Stimulated activated CD4-positive, alpha-beta T cell treated with anti-CD3 and anti-CD28 coated beads, Interleukin-2, amount 100 ng/mL, for 24 hours (primary cell): ENCODE measurements at places on chromosomes 5 and 9.
A peak's percentile ranks its signal among the peaks of the same experiment; 100 is the strongest.

- no peak for DNase-seq
Observed at GRCh38 chr5:173011566-173011965, 28.0 kb downstream of the ATP6V0E1 start.

GRCh38 chr5:26942481-26942880 is 95.9 kb downstream of the CDH9 start:
- DNase-seq: no peak

DNA sequence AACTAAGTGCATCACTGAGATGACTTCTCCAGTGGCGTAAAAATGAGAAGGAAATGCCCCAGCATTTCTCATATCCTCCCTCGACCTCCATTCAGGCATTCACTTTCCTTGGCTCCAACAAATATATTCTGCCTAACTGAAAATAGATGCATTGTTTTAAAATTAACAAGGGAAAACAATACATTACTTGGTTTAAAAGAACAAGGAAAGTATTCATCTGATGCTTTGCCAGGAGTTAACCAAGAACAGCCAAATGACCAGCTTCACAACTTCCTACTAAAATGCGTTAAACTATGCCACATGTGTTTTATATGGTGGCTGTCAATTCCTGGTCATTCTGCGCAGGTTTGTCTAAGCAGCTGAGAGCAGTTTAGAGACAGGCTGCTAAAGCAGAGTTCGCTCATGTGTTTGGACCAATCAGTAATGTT is 121.4 kb downstream of the GNAQ start:
- DNase-seq: no peak

DNA sequence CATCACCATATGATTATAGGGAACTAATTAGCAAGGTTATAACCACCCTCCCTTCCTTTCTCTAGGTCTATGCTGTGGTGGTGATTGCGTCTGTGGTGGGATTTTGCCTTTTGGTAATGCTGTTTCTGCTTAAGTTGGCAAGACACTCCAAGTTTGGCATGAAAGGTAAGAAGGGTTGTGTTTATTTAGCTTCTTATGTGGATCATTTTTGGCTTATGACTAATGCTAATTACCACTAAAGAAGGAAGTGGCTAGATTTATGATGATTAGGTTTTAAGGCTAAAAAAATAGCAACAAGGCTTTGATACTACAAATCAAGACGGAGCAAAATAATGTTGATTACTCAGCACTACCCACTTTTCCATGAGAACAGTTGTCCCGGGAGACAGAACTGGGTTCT is 82.4 kb downstream of the NTRK2 start:
- no peak for DNase-seq

- no peak for DNase-seq
Observed at GRCh38 chr5:123928401-123928800, 416.4 kb downstream of the CSNK1G3 start.

- DNase-seq: no peak
Observed at GRCh38 chr5:172846249-172846648, 12.2 kb downstream of the ERGIC1 start.

GRCh38 chr9:76004526-76004925 is 114.1 kb downstream of the PCSK5 start:
- no peak for DNase-seq

DNA sequence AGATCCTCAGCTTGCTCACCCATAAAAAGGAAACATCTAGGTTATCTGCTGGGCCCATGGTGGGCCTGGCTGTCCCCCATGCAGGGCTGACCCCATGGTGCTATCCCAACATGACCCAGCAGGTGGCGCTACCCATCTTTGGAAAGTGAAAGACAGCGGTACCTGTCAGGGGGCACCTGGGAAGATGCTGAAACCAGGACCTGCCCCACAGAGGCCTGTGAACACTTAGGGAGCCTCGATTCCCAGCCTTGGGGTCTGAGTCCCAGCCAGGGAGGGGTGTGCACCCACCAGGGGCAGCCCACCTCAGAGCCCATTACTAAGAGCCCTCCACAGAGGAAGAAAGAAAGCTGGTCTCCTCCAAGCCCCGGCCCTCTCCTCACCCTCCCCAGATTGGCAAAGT is 46.6 kb upstream of the IPPK start:
- DNase-seq: peak; percentile 89

GRCh38 chr9:132989414-132989996 is 11.0 kb downstream of the GFI1B start:
- no peak for DNase-seq

GRCh38 chr9:135502873-135503321 is 2.4 kb downstream of the MRPS2 start:
- no peak for DNase-seq

- DNase-seq: no peak
Observed at GRCh38 chr5:135713161-135713915, 121.1 kb upstream of the SLC25A48 start.

- DNase-seq: no peak
Observed at GRCh38 chr5:103005276-103005675, 114.7 kb downstream of the GIN1 start.

DNA sequence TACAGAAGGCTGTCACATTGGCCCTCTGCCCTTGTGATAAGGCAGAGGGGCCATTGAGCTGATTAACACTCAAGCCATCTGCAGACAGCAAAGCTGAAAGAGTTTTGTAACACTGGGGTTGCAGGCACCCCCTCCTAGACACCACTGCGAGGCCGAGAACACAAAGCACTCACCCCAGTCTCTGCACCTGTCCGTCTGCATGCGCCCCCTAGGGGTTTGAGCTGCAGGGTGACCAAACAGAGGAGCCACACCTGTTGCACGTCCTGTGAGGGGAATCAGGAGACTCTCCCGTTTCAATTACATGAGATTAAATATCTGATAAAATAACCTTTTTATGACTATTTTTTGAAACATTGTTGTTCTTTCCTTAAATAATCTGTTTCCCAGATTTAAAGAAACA is 1180.4 kb downstream of the CDH9 start:
- no peak for DNase-seq

- DNase-seq: no peak
Observed at GRCh38 chr9:77022783-77023440, 3.5 kb downstream of the FOXB2 start.

GRCh38 chr9:28127101-28127500 is 553.8 kb upstream of the C9orf72 start:
- DNase-seq: no peak

DNA sequence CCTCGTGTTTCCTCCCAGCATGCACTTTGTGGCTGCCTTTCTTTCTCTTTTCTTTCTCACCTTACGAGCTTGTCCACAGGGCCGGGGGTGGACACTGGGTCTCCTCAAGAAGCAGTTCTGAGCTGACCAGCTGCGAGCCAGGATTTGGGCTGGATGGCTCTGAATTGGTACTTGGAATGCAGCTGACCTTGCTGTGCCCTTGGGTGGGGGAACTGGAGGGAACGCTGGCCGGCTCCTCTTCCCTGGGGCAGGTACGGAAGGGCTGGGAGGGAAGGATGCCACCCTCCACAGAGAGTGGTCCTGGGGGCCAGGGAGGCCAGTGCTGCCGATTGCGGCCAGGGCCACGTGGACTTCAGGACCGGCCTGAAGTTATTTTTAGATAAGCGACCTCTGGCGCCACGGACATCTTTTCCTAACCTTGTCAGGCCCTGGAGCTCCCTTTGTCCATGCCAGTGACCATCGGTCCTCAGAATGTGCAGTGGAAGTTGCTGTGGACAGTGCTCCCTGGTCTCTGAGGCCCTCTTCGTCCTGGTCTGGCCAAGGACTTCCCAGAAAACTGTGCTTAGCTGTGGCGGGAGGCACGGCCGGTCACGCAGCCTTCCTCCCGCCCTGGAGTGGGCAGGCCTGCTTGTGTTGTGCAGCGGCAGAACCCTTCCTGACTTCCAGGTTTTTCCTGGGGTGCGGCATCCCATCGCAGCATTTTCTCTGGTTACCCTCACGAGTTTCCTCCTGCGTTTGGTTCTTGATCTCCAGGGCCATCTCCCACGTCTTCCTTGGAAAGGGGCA is 13.5 kb upstream of the AHRR start:
- DNase-seq: no peak

DNA sequence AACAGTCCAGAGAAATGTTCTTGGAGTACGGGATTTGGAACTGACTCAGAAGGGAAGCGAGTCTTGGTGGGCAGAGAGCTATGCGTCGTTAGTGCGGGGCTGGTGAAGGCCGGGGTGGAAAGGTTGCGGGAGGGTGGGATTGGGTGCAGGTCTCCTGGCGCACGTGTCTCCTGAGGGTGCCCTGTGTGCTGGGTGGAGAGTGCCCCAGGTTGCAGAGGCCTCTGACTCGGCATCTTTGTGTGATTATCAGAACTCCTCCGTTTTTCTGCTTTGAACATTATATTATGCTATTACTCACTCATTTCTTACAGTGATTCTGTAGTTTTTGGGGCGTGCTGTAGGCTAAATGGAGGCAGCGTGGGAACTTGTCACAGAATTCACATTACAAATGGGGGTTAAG is 11.4 kb downstream of the CEP72 start:
- DNase-seq: no peak

DNA sequence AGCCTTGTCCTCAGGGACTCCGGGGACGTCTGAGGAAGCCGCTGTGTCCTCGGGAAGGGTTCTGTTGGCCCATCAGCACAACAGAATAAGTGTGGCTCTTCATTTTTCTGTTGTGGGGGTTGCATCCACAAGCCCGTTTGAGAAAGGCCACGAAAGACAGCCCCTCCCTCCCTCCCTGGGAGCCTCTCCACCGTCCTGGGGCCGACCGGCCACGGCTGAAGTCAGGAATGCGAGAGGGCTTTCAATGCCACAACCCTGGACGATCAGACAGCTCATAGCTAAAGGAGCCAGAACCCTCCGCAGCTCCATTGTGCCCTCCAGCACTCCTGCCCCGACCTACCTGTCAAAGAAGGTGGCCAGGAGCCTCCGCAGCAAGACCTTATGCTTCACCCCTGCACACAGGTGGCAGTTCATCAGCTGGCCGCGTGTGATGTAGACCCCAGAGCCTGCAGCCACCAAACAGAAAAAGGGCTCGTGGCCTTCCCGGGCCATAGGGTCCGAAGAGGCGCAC is 52.4 kb upstream of the UBAC1 start:
- DNase-seq: no peak

DNA sequence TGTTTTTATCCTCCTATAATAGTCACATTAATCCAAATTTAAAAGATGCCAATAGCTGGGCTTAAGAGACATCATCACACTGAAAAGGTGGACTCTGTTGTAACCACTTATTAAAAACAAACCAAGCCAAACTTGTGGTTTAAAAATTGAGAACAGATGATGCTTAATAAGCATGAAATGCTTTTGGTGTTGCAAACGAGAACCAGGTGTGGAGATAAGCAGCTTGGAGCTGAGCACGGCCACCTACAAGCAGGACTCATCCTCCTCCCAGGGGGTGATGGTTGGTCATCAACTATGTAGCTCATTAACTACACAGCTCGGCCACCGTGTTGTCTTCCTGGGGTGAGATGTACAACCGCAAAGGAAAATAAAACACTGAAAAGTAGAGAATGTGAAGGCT is 154.4 kb downstream of the NPR3 start:
- DNase-seq: no peak

DNA sequence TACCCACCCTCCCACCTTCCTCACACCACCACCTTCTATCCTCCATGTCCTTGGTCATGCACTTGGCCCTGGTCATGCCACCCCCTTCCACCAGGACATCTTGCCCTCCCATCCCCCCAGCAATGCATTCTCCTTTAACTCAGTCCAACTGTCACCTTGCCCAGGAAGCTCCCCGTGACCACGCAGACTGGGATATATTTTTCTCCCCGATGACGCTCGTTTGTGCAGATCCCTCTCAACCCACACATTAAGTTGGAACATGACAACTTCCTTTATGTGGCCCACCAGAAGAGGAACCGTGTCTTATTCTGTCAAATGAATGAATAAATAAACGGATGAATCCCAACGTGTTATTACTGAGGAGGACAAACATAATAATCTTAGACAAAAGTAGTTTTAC is 82.8 kb upstream of the TAS2R1 start:
- DNase-seq: no peak

DNA sequence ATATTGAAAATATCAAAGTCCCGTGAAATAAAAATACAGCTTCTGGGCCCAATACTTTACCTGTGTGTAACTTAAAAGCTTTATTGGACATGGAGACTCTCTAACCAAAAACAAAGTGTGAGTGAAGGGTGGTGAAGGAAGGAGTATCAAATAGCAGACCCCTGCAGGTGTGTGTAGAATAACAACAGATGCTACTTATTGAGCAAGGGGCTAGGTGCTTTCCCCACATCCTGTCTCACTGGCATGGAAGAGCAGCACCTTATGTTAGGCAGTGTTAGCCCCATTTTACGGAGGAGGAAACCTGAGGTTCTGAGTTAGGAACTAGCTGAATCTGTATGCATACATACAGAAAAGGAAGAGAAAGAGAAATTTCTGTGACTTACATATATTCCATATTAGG is 21.8 kb downstream of the SLIT3 start:
- no peak for DNase-seq

DNA sequence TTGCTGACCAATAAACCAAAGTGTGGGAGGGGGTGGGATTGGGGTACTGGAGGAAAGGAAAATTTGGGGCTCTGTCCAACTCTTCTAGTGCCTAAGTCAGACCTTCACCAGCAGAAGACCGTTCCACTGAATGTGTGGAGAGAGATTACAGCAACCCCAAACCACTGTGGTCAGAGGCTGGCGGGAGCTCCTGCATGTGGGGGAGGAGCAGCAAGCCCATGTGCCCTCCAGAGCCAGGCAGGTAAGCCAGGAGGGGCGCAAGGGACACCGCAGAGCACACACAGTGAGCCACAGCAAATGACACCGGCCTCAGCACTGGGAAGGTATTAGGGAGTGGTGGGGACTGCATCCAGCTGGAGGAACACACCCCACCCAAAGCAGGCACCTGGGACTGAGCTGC is 62.9 kb downstream of the SMIM23 start:
- no peak for DNase-seq

DNA sequence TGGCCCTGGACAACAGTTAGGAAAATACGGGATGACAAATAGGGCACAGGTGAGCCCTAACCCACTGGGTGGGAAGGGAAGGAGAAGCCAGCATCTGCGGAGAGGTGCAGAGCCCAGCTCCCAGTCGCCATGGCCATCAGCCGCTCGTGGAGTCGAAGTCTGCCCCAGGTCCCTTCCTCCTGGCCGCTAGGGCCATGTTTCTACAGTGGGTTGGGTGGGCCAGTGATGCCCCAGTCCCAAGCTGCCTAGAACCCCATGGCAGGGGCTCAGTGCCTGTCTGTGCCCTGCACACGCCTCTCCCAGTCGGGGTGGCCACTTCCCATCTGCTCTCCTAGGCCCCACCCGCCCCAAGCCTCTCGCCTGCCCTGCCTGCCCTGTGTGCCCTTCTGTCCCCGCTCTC is 34.8 kb downstream of the OLFM1 start:
- no peak for DNase-seq

DNA sequence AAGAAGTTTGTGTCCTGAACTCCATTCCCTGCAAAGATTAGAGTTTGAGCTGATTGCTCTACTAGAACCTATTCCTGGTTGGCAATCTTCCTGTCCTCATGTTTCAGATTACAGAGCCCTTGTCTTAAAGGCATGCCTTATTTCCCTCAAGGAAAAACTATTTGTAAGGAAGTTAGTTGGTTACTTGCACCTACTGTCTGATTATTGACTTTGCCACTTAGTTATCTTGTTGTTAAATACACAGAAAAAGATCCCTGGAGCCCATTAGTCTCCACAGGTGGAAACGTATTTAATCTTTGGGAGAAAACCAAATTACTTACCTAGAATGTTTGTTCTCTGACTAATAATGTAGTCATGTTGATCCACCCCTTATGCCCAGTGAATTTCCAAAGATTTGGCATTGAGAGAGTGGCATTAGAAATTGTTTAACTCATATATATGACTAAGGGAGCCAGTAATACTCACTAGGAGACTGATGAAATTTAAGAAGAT is 132.3 kb upstream of the ELL2 start:
- DNase-seq: no peak

- no peak for DNase-seq
Observed at GRCh38 chr5:99030906-99031440, 102.2 kb upstream of the CHD1 start.

GRCh38 chr9:113620377-113621161 is 157.0 kb downstream of the RGS3 start:
- DNase-seq: no peak
